ENCODE measurements at places on chromosomes 5 and 9. TPM values are rescaled to one million over a fixed set of nuclear protein-coding genes. Genes with fewer than 3 reads are reported as not detected.

GRCh38 chr5:168653626-168654025, 74.5 kb upstream of the PANK3 start:
- no peaks in the 10 kb centered on the region for H3K36me3 ChIP-seq
- H3K4me3 ChIP-seq = no peak overlapping the region
- H3K4me1 ChIP-seq = peaks cover 2% of the 10 kb centered on the region
- DNase-seq = no peak

DNA sequence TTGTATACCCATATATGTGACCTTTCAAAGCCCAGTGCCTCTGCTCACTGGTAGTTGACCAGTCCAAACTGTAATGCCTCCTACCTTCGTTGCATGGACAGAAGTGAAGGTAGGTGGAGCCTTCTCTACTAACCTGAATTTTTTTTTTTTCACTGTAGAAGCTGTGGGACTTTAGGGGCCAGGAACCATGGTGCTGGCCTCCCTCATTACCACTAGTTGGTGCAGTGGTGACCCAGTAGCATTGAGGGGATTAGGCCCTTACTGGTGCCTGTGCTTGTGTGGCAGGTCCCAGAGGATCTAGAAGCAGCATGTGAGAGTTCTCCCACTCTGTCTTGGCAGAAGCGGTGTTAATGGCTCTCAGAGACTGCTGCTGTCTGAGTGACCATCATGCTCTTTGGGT, 2.3 kb downstream of the RALGPS1 start:
- H3K4me1 ChIP-seq = peaks cover 3% of the 10 kb centered on the region
- DNase-seq = no peak
- H3K27ac ChIP-seq = no peak overlapping the region
- H3K27me3 ChIP-seq = peaks cover 13% of the 10 kb centered on the region

- no peaks in the 10 kb centered on the region for H3K4me1 ChIP-seq
- no peak for DNase-seq
- no peak overlapping the region for H3K4me3 ChIP-seq
- H3K27ac ChIP-seq = no peak overlapping the region
- no peaks in the 10 kb centered on the region for H3K27me3 ChIP-seq
- H3K36me3 ChIP-seq = no peaks in the 10 kb centered on the region
These were observed 697.5 kb upstream of the GRAMD2B start for GRCh38 chr5:125725691-125726090.

- no peak overlapping the region for H3K4me3 ChIP-seq
- peaks cover 6% of the 10 kb centered on the region for H3K27me3 ChIP-seq
- DNase-seq = no peak
- no peaks in the 10 kb centered on the region for H3K4me1 ChIP-seq
- H3K27ac ChIP-seq = no peak overlapping the region
These were observed 72.9 kb downstream of the ZNF622 start for GRCh38 chr5:16392718-16393117.

DNA sequence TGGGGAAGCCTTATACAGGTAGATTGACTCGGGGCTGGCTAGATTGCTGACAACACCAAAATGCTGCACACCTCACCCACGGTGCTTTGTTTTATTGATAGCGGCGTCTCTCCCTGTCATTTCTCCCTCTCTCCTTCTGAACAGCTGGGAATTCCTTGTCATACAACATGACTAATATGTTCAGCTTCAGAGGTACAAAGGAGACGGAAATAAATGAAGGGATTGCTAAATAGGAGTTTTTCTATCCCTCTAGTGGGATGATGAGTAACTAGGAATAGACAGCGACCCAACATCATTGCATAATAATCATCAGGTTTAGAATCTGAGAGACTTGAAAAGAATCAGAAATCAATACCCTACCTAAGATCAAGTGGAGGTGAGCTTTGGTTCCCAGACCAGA, 337.7 kb upstream of the PANK3 start:
- no peak for DNase-seq
- H3K36me3 ChIP-seq = no peaks in the 10 kb centered on the region

- no peaks in the 10 kb centered on the region for H3K36me3 ChIP-seq
- H3K27ac ChIP-seq = peak overlapping the region; percentile 48
- peak overlapping the region; percentile 63 for H3K4me3 ChIP-seq
These were observed 63.4 kb downstream of the ANKRD33B start for GRCh38 chr5:10627160-10627701.

- DNase-seq = no peak
- no peaks in the 10 kb centered on the region for H3K36me3 ChIP-seq
- no peak overlapping the region for H3K27ac ChIP-seq
- H3K4me3 ChIP-seq = no peak overlapping the region
These were observed 68.4 kb downstream of the NRG2 start for GRCh38 chr5:139974661-139975060.

GRCh38 chr5:123007182-123007581, 29.3 kb downstream of the PPIC start:
- H3K27ac ChIP-seq = no peak overlapping the region
- no peaks in the 10 kb centered on the region for H3K36me3 ChIP-seq
- DNase-seq = no peak
- no peaks in the 10 kb centered on the region for H3K27me3 ChIP-seq
- H3K4me1 ChIP-seq = no peaks in the 10 kb centered on the region

- no peaks in the 10 kb centered on the region for H3K27me3 ChIP-seq
- no peak overlapping the region for H3K27ac ChIP-seq
- no peak for DNase-seq
- H3K4me1 ChIP-seq = no peaks in the 10 kb centered on the region
- H3K36me3 ChIP-seq = no peaks in the 10 kb centered on the region
These were observed 333.7 kb downstream of the ELAVL2 start for GRCh38 chr9:23492126-23493002.

- H3K4me3 ChIP-seq = no peak overlapping the region
- DNase-seq = no peak
- H3K27me3 ChIP-seq = peaks cover 5% of the 10 kb centered on the region
- H3K36me3 ChIP-seq = no peaks in the 10 kb centered on the region
- no peaks in the 10 kb centered on the region for H3K4me1 ChIP-seq
These were observed 204.2 kb upstream of the RGMB start for GRCh38 chr5:98569288-98569687.

GRCh38 chr9:129434187-129434586, 186.7 kb downstream of the C9orf50 start:
- no peaks in the 10 kb centered on the region for H3K36me3 ChIP-seq
- H3K27ac ChIP-seq = no peak overlapping the region
- H3K4me1 ChIP-seq = peaks cover 16% of the 10 kb centered on the region
- DNase-seq = no peak

GRCh38 chr5:56451742-56452141, 218.6 kb upstream of the ANKRD55 start:
- no peaks in the 10 kb centered on the region for H3K27me3 ChIP-seq
- H3K4me3 ChIP-seq = no peak overlapping the region
- no peaks in the 10 kb centered on the region for H3K36me3 ChIP-seq

GRCh38 chr5:145946112-145946861, 9.9 kb downstream of the SH3RF2 start:
- H3K4me3 ChIP-seq = no peak overlapping the region
- H3K36me3 ChIP-seq = no peaks in the 10 kb centered on the region
- no peak overlapping the region for H3K27ac ChIP-seq
- DNase-seq = peak; percentile 37

DNA sequence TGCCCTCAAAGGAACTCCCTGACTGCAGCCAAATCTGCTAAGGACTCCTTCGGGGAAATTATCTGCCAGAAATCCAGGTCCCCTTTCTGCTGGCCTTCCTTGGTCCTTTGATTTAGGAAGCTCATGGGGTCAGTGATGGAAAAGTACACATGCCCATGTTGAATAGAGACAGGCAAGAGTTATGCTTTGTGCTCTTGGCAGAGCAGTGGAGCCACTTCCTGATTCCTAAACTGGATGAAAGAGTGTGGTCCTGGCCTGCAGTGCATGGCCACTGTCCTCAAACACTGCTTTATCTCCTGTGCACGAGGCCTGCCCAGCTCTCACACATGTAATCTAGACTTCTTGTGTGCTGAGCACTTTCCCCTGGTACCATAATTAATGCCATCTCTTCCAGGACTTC, 2.0 kb upstream of the EBF1 start:
- no peak for DNase-seq
- H3K27ac ChIP-seq = no peak overlapping the region
- H3K27me3 ChIP-seq = peaks cover 68% of the 10 kb centered on the region
- peaks cover 46% of the 10 kb centered on the region for H3K4me1 ChIP-seq
- no peak overlapping the region for H3K4me3 ChIP-seq

- no peak for DNase-seq
- no peak overlapping the region for H3K4me3 ChIP-seq
These were observed 19.5 kb downstream of the SPAAR start for GRCh38 chr9:35928591-35929452.

DNA sequence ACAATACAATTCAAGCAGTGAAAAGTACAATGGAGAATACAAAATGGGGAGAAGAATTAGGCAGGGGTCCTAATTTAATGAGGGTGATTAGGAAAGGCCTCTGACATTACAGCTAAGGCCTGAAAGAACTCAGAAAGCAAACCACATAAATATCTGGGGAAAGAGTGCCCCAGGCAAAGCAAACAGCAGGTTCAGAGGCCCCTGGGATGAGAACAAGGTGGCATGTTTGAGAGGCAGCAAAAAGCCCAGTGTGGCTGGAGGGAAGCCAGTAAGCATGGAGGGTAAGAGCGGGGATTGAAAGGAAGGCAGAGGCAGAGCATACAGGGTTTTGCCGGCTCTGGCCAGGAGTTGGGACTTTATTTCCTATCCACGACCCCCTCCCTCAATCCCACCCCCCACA, 33.4 kb upstream of the VDAC1 start:
- no peaks in the 10 kb centered on the region for H3K36me3 ChIP-seq
- peaks cover 38% of the 10 kb centered on the region for H3K4me1 ChIP-seq
- no peak overlapping the region for H3K27ac ChIP-seq
- no peak for DNase-seq

KCNV2 gene
- not detected for total RNA-seq

NXNL2 gene
- not detected for total RNA-seq

CCDC152 gene
- 12.2 TPM for total RNA-seq

GLRA1 gene
- not detected for total RNA-seq

SLC36A2 gene
- not detected for total RNA-seq

AMBP gene
- not detected for total RNA-seq

BARX1 gene
- 1.9 TPM for total RNA-seq

TAF11L2 gene
- not detected for total RNA-seq

Data from activated CD4-positive, alpha-beta T cell treated with anti-CD3 and anti-CD28 coated beads for 36 hours (primary cell).